ENCODE measurements at places on chromosomes 7 and 10.

DNA sequence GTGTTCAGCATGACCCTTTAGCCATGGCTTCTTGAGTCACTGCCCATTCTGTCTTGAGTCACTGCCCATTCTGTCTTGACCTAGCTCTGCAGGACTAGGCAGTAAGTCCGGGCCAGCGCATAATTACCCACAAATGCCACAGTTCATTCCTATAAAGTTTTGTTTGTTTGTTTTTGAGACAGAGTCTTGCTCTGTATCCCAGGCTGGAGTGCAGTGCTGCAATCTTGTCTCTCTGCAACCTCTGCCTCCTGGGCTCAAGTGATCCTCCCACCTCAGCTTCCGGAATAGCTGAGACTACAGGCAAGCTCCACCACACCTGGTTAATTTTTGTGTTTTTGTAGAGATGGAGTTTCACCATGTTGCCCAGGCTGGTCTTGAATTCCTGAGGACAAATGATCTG lies 32.7 kb upstream of the TARP start:
- DNase-seq: no peak

- DNase-seq: no peak
Observed at GRCh38 chr7:132416395-132416794, 159.9 kb downstream of the PLXNA4 start.

DNA sequence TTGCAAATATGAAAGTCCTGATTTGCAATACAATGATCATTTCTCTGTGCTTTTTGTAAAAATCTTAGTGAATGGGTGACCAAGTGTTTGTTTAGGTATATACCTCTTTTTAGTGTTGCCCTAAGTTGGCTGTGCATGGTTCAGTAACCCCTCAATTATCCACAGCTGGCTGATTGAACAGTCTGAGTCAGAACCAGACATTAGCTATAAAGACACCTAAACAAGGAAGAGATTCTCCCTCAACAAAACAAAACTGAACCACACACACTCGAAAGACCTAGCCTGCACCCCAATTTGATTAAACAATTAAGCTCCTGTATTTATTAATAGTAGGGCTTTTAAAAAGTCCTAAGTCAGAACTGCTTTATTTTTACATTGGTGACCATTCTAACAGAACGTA lies 2.8 kb downstream of the RSBN1L start:
- no peak for DNase-seq

DNA sequence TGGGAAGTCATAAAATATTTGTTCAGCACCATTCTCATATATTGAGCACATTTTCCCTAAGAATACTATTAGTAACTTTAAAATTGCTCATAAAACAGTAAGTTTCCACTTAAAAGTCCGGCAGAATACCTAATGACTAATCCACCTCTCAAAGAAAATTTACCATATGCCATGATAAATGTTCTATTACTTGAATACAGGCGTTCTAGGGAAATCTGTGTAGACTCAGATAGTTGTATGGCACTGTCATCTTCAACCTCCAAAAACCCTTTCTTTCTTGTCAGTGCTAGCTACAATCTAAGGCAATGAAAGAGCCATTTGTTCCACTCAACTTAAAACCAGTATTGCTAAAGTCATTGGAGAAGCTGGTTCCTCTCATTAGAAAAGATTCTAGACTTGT lies 7.3 kb downstream of the GPR37 start:
- no peak for DNase-seq

DNA sequence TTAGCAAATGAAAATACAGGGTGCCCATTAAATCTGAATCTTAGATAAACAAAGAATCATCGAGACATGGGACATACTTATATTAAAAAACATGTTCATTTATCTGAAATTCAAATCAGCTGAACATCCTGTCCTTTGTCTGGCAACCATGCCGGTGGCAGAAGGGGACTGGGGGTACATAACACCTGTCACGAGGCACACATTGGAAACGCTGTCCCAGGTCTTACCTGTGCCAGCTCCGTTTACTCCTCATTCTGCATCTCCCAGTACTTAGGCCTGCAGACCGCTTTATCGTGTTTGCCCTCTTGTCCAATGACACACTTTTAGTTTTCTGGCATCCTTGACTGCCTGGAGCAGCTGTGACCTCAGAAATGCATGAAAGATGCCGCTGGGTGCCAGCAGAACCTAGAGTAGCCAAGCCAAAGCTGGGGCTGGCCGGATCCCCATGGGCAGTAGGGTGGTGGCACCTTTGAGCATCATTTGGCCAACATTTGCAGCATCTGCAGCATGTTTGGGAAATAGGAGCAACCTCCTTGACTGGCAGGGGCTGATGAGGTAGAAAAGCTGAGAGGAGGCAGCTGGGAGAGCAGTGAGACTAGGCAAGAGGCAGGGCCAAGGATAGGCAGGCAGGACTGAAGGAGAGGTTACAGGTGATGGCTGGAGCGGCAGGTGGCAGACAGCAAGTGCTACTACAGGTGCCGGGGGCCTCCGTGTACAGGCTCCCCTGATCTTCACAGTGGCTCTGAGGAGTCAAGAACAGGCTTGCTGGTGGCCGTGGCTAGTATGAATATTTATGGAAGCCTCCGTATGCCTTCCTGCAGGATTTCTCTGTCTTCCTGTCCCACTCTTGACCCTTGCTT lies 62.3 kb upstream of the BTBD16 start:
- DNase-seq: no peak

DNA sequence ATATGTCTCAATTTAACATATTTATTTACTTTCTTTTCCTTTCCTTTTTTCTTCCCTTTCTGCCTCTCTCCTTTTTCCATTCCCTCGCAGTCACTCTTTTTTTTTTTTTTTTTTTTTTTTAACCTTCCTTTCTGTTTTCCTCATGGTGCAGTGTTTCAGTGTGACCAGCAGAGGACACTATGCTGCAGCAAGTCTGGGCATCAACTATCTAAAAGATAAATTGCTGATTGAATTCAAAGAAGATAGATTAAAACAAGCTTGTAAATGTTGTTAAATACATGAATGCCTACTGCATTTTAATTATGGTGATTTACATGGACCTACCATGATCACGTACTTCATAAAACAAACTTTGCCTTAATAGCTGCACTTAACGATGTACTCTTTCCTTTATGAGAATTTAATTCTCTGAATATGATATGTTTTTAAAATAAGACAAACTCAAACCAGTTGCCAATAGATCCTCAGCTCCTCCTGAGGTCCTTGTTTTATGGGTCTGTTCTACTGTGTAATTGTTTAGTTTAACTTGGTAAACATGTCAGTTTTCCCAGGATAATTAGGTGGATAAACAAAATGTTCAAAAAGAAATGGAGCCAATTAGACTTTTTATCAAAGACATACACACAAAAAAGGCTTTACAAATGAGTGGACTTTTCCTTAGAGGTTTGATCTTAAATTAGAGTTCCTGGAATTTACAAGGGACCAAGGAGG lies 101.0 kb upstream of the AGR3 start:
- DNase-seq: no peak

All from H9 (cell line).